ENCODE measurements at places on chromosomes 7 and 10.

GRCh38 chr10:77877441-77878344, 48.9 kb downstream of the DLG5 start:
- DNase-seq, result no peak

DNA sequence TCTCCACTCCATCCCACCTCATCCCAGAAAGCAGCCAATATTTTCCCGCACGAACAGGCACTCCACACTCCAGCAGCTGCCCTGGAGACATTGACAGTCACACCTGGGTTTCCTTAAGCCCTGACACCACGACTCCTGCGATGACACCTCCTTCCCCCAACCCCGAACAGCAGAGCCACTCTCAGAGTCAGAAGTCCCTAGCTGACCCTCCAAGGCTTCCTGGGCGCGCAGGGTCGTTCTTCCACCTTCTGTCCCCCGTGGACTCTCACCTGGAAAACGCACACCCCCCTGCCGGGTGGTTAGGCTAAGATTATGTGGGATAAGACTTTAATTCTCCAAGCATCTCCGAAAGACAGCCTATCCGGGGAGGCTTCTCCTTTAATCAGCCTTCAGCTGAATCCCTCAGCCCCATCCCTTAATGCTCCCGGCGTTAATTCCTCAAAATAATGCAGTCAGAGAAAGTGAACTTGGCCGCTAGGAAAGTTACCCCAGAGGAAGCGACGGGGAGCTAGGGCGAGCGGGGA, 1.1 kb downstream of the DENND11 start:
- DNase-seq, result no peak

DNA sequence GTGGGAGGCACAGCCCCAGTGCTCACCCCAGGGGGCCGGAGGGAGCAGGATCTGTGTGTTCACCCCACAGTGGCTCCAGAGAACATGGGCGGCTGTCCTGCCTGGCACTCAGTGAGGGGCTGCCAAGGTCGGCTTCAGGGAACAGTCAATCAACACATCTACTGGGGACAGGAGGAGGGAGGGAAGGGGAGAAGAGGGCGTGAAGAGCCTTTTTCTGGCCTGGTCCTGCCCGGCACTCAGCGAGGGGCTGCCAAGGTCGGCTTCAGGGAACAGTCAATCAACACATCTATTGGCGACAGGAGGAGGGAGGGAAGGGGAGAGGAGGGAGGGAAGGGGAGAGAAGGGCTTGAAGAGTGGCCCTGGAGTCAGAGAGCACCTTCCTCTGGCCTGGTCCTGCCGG, 184.9 kb downstream of the ADARB2 start:
- DNase-seq, result no peak

GRCh38 chr10:80118669-80119068, 13.9 kb upstream of the PLAC9 start:
- no peak for DNase-seq

- DNase-seq, result no peak
Measured at GRCh38 chr10:119418362-119418761, 124.2 kb downstream of the RGS10 start.

GRCh38 chr7:108452707-108453106, 3.5 kb downstream of the NRCAM start:
- DNase-seq, result no peak

DNA sequence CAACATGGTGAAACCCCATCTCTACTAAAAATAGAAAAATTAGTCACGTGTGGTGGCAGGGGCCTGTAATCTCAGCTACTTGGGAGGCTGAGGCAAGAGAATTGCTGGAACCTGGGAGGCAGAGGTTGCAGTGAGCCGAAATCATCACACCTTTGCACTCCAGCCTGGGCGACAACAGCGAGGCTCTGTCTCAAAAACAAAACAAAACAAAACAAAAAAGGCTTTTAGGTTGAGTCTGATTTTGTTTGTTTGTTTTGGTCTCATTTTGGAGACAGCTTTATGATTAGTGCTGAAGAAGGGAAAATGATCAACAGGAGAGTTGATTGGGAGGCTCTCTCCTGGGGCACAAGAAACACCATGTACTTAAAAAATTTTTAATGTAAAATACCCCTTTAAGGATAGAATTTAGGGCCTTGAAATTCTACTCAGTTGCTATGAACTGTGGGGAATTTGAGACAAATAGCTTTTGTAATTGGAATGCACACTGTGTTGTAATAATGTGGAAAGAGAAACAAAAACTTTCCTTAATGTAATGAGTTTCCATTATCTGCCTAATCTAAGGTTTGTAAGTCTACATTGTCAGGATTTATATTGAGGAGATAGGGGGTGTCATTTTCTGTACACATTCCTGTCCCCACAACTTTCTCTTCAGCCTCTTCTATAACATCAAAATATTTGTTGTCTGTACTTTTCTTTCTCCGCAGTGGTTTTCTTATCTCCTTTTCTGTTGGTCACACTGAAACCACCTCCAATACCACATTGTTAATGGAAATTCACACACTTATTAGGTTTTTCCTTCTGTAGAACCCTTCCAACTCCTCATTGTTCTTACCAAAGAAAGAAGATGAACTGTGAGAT, 41.3 kb downstream of the ARID5B start:
- DNase-seq, result no peak

DNA sequence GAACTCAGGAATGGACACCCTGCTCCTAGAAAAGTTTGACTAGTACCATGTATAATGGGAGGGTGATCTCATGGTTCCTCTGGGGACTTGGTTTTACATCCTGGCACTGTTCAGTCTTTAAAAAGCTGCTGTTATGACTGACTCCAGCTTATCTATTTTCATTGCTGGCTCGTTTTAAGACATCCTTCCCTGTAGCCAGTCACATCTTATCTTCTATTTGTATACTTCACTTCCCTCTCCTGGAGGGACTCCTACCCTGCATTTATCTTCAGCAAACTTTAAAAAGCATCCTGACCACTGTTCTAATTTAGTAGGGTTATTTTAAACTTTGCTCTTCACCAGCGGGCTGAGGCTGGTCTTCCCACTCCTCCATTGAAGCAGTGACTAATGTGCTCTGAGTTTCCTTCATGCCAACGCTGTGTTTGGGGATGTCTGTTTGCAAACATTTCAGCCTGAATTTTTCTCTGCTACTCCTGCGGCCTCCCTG, 72.9 kb upstream of the ARMC3 start:
- DNase-seq, result no peak

DNA sequence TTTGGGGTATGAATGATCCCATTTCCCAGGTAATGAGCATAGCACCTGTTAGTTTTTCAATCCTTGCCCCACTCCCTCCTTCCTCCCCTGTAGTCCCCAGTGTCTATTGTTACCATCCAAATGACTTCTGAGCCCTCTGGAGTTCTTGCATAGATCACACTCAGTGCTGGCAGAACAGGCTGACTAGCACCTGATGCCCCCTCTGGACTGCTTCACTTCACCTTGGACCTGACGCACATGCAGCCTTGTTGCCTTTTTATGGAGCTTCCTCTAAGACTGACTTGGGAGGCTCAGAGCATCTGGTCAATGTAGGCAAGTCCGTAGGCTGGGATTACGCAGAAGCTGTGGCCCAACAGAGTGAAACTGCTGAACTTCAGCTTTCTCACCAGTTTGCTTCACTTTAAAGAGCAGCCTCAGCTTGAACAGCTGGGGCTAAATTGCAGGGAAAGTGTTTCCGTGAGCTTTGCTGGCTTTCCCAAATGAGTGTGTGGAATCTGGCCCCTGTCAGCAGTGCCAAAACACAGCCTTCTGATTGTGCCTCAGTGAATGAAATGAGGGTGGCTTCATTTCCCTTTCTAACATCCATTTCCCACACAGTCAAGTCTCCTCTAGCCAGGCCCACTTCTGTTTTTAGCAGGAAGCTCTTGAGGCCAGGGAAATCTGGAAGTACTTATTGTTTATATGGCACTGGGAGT, 48.5 kb downstream of the NXPH1 start:
- DNase-seq, result no peak

- DNase-seq, result no peak
Measured at GRCh38 chr10:52664629-52665028, 108.0 kb downstream of the MBL2 start.
